ENCODE measurements at places on chromosomes 13 and 19.
A peak's percentile ranks its signal among the peaks of the same experiment; 100 is the strongest.

DNA sequence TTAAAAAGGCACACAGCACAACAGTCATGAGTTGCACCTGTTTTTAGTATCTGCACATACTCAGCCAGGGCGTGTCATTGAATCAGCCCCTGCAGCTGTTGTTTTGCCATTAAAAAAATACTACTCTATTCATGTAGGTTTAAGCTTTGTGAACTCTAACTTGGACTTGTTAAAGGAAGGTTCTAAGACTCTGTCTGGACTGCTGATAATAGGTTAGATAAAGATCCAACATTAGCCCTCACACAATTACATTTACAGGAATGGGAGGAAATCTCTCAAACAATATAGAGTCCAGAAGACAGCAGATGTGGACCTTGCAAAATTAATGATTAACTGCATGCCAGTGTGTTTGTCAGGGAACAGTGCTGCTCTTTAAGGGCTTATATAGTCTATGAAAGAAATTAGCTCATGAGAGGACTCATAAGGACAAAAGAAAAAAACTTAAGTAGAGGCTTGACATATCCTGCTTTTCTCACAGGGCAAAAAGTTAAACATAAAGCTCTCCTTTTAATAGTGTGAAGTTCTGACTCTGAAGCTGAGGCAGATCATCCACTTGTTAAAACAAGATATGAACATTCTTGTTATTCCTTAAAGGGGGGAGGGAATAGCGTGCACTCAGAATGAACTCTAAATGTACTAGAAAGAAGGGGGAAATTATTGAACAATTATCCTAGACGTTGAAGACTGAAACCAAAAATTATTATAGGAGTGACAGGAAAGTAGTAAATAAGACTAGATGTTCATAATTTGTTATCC is 243.6 kb downstream of the NDFIP2 start:
- no peak for DNase-seq

DNA sequence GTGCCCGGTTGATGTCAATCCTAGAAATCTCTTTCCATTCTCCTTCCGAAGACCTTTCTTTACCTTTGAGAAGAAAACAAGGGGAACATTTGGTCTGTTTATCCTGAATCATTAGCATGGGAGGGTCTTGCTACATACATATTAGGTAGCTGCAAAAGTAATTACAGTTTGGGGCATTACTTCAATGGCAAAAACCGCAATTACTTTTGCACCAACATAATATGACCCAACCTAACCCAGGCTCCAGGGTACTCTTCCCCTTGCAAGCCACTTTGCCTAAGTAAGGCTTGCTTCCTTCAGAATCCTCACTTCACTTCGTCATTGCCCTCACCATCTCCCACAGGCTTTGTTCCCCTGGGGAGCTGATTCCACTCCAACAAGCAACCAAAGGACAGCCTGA is 662.7 kb downstream of the DIAPH3 start:
- DNase-seq, result no peak

DNA sequence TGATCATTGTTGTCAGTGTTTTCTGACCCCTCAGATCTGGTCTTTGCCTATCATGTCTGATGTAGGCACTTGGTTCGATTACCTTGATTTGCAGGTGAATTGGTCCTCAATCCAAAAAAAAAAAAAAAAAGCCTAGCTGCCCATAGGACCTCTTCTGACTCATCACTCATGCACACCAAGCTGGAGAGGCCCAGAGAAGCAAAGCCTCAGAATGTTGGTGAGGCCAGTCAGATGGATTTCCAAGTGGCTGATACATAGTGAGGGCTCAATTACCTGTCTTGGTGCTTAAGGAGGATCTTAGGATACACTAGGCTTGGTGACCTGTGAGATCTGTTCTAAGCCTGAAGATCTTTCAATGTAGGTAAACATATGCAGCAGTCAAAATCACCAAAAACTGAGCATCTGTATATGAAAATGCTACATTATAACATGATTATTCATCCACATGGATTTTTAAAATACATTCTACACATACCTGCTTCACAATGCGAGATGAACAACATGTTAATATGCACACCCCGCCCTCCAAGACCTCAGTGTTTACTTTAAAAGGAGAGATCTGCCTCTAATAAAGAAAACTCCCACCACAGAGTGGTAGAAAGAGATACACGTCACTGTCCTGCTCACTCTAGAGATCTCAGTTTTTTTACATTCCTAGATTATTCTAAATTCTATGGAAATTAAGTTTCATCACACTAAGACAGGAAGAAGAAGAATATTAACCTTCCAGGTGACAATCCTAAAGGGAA is 79.9 kb upstream of the RAP2A start:
- DNase-seq, result no peak

DNA sequence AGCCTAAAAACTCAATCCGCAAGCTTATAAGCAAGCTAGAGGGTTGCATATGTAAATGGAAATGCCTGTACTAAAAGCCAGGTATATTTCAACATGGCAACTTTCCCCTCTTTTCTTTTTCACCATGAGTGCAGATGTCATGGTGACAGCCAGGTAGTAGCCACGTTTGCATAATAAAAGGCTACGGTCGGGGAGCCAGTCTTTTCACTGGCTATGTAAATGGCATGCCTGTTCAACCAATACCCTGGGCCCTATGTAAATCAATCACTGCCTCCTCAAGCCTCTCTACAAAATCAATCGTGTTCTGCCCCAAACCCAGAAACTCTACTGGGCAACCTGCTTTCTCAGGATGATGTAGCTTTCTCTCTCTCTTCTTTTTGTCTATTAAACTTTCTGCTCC is 87.4 kb downstream of the ZNF100 start:
- DNase-seq, result no peak

DNA sequence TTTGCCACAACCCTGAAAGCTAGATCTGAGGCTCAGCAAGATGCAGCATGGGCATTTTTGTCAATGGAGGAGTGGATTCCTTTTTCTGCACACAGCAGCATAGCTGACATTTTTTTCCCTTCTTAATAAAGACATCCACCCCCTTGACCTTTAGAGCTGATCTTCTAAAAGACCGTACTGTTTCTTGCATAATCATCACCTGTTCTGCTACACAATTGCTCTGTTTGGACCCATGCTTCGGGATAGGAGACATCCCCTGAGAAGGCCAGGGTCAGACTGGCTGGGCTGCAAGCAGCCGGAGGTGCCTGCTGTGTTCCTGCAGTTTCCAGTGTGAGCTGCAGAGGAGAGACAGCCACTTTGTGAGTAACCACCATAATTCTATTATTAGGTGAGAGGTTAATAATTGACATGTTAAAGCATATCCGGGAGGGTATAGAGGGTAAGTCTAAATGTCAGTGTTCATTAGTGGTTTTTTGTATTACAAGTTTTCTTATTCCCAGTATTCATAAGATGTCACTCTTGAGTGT is 108.5 kb upstream of the C1QTNF9B start:
- DNase-seq, result no peak

- DNase-seq, result peak; percentile 82
Measured at GRCh38 chr19:11089254-11090013, at the start of gene LDLR. Gene LDLR, plus strand, starts transcription at chr19:11089463. Its CDS starts 86 bp downstream, at chr19:11089549.

GRCh38 chr13:25890671-25891212 is 161.1 kb downstream of the SHISA2 start:
- no peak for DNase-seq

GRCh38 chr19:36986601-36987000 is 70.5 kb downstream of the ZNF568 start:
- no peak for DNase-seq

DNA sequence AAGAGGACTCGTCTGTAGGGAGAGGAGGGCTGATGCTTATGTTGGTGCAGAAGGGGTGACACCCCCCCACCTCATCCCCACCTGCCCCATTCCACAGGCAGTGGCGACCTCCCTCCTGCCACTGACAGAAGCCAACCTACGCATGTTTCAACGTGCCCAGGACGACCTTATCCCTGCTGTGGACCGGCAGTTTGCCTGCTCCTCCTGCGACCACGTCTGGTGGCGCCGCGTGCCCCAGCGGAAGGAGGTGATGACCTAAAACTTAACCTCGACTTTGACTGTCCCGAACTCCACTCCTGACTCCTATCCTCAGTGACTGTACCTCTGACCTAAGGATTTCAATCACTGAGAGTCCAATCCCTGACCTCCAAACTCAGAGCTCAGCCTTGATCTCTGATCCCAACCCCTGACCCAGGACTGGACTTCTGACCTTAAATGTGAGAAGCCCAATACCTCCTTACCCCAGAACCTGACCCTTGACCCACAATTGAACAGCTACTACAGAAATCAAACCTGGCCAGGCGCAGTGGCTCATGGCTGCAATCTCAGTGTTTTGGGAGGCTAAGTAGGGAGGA is 3.8 kb downstream of the SHFL start:
- no peak for DNase-seq
